ENCODE measurements at places on chromosomes 12 and 14.

DNA sequence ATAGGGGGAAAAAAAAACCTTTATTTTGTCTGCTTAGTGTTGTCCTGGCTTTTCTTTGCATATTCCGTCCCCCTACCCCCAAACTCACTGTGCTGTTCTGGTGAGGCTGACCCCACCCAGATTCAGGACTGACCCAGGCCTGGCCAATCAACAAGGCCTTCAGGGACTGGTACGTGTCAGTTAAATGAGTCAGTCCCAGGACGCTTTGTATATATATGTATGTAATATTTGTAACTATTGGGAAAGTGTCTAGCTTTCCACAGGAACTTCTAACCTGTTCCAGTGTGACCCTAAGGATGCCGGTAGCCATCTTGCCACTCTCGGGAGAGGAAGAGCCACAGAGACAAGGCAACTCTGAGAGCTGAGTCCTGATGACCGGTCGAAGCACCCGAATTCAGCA, 107.4 kb downstream of the VCPKMT start:
- peak; percentile 25 for DNase-seq

GRCh38 chr12:15181017-15181683, 40.1 kb downstream of the RERG start:
- DNase-seq: no peak

- no peak for DNase-seq
These were observed 128.0 kb downstream of the STXBP6 start for GRCh38 chr14:24921903-24922302.

DNA sequence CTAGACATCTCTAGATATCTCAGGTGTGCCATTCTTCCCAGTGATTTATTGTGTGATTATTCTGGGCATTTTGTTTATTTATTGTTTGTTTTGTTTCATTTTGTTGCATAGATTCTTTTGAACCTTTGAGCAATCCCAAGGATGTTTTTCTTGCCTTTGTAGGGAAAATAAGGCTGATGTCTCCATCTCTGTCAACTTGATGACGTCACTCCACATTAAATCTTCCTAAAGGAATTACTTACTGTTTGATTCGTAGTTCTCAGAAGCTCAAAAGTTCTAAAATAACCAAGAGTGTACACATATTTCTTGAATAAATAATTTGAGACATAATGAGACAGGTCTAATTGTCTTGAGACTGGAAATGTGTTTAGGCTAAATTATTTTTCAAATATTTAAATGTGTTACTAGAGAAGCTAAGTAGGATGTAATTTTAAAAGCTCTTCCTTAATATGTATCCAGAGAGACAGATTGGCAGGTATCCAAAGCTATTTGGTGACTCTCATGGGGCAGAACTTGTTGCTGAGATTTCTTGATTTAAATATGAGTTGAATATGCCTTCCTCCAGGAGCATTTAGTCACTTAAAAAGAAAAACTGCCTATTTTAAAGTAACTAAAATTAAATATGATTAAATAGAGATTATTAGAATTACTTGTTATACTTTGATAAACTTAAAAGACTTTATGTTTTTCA, 128.7 kb downstream of the CNTN1 start:
- DNase-seq: no peak

DNA sequence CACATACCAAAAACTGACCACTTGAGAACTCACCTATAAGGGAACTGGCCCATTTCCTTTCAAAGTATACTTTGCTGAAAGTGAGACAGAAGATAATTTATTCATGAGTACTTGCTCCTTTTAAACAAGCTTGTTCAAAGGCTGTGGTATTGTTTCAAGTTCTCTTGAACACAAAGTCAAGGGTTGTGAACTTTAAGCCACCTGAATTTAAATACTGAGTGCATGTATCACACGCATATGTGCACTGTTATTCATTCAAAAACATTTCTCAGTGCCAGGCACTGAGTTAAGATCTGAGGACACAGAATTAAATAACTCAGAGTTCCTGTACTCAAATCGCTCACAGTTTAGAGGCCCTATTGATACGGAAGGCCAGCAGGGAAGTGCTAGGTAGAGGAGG, 19.1 kb upstream of the LDHB start:
- DNase-seq: no peak

GRCh38 chr12:109714141-109714912, 702 bp downstream of the FAM222A start:
- peak; percentile 9 for DNase-seq

DNA sequence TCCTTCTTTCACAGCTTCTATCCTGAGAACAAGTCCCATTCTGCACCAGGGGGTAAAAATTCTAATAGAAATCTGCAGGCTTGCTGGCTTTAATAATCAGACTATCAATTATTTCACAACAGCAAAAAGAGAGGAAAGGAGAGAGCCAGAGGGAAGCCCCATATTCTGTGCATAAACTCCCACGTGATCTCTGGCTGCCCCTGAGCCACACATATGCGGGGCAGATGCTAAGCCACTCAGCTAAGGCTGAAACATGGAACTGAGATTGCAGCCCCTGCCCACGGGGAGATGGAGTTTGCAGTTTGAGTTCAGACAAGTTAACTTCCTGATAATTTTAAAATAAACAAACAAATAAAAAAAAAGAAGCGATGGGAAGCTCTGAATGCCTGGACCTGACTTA, 254.4 kb upstream of the CCDC196 start:
- no peak for DNase-seq

- DNase-seq: no peak
These were observed 99.2 kb downstream of the GCH1 start for GRCh38 chr14:54803396-54803795.
